ENCODE measurements at places on chromosomes 6 and 20.

DNA sequence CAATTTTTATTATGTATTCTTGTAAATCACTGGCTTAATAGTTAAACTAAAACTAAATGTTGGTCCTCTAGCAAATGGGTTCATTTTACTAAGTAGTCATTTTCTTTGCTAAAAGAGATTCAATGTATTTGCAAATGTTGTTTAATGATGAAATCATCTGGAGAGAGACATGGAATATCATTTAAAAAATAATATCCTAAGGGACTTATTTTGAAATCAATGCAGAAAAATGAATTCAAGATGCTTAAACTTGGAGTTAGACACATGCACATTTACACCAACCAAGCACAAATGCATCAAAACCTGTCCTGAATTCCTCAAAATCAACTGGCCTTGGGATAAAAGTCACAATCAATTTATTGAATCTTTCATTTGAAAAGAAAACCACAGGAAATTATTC is 165.0 kb upstream of the RNF217 start:
- DNase-seq, result no peak

DNA sequence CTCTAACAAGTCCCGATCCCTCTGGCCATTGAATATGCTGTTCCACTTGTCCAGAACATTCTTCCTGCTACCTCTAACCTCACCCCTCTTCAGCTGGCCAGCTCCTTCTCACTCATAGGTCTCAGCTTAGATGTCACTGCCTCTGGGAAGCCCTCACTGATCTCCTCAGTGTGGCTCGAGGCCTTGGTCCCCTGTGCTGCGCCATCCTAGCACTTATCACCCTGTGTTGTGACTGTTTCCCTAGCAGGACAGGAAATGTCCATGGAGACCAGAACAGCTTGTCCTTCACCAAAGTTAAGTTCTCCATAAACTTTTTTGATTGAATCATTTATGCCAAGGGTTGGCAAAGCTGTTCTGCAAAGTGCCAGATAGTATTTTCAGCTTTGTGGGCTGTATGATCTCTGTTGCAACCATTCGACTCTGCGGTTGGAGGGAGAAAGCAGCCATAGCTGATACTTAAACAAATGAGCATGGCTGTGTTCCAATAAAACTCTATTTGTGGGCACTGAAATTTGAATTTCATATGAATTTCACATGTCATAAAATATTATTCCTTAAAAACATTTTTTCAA is 6.5 kb upstream of the BNIP5 start:
- no peak for DNase-seq

DNA sequence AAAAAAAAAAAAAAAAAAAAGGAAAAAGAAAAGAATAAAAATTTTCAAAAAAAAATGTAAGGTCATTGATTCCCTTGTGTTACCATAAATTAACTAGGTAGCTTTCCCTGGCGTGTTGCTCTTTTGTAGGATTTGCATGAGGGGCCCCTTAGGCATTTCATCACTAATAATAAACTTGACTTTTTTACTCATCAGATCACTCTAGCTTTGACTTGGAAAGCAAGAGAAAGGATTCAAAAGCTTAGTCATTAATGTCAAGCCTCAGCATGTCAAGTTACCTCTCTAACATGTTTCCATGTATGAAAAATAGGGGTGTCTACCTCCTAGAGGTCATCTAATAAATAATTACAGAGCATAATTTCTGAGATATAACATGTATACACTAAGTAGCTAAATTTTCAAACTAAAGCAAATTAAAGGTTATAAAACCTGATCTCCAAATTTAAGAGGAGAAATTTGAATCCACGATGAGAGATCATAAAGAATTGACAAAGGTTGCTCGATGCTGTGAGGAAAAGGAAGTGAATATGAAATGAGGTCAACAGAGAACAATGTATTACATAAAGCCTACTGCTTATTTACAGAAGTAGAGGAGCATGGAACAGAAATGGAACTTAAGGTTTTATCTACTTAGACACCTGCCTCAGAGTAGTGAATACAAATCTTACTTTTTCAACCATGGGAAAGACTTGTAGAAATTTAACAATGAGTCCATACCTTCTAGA is 86.8 kb downstream of the ARHGAP18 start:
- no peak for DNase-seq

DNA sequence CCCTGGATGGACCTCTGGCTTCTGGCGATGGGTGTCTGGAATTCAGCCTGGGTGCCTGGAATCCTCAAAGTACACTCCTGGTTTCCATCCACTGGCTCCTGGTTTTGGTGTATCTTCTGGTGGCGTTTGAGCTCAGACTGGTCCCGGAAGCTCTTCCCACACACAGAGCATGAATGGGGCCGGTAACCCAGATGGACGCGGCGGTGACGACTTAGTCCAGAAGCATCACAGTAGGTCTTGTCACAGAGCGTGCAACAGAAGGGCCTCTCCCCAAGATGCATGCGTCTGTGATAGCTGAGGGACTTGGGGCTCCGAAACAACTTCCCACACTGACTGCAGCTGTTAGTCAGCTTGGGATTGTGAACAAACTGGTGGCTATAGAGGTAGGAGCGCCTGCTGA is 7.8 kb downstream of the ZFP57 start:
- DNase-seq, result no peak

GRCh38 chr6:6582131-6582530 is 6.4 kb upstream of the LY86 start:
- DNase-seq, result no peak

- DNase-seq, result no peak
Measured at GRCh38 chr6:27619436-27619835, 146.5 kb upstream of the ZNF184 start.

GRCh38 chr6:37456816-37457560 is 24.0 kb downstream of the CMTR1 start:
- DNase-seq, result no peak

GRCh38 chr6:24107294-24107693 is 18.7 kb upstream of the NRSN1 start:
- no peak for DNase-seq

DNA sequence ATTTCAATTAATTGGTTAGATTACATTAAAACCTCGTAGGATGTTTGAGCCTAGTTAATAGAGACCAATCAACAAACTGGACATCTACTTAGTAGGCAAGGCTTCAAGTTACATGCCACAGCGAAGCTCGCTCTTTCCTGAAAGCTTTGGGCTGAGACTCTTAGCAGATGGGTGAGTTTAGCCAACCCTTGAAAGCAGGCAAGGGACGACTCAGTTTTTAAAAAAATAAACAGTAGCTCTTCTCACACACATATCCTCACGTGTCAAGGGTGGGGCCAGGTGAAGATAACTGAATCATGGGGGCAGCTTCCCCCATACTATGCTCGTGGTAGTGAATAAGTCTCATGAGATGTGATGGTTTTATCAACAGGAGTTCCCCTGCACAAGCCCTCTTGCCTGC is 775 bp downstream of the MTFR2 start:
- no peak for DNase-seq

DNA sequence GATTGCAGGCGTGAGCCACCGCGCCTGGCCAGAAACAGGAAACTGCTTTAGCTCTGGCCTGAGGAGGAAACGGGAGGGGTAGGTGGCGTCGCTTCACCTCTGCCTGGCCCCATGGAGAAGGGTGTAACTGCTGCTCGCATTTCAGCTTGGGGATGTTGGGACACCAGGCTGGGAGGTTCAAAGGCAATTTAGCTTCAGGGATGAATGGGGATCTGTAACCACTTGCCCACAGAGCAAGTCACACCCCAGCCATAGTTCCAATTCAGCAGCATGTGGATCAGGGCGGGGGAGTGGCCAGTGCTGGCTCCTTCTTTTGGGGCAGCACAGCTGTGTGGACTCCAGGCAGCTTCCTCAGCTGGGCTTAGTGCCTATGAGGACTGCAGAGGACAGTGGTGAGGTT is 34.8 kb upstream of the NUP153 start:
- no peak for DNase-seq

- no peak for DNase-seq
Measured at GRCh38 chr20:46205349-46205748, 87.2 kb downstream of the CD40 start.

DNA sequence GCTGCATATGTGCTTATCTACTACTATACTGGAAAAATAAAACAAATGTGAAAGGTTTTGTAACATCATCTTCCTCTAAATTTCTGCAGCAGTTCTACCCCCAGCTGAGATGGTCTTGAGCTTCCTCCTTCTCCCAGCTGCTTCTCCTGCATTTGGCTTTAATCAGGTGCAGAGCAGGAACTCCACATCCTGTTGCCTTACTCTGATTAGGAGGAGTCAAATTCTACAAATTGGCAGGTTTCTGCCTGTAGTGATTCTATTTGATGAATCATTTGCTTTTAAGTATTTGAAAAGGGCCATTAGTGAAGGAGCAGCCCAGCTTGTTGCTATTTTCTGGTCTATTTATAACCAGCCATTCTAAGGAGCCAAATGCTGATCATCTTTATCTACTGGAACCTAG is 224.5 kb downstream of the GMDS start:
- DNase-seq, result peak; percentile 81

Data from NCI-H2029 (cell line).